NCI-H1092 (cell line): ENCODE measurements at places on chromosomes 6 and 20.

DNA sequence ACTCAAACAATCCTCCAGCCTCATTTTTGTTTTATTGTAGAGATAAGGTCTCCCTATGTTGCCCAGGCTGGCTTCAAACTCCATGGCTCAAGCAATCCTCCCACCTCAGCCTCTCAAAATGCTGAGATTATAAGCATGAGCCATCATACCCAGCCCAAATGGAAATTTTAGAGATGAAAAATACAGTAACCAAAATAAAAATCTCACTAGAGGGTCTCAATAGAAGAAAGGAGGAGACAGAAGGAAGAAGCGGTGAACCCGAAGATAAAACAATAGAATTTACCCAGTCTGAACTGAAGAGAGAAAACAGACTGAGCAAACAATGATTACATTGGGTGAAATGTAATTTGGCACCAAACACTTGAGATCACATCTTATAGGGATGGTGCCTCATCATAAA, 16.7 kb upstream of the OLIG3 start:
- no peak for DNase-seq

- no peak for DNase-seq
These were observed 126.3 kb downstream of the C6orf118 start for GRCh38 chr6:165183071-165183470.

DNA sequence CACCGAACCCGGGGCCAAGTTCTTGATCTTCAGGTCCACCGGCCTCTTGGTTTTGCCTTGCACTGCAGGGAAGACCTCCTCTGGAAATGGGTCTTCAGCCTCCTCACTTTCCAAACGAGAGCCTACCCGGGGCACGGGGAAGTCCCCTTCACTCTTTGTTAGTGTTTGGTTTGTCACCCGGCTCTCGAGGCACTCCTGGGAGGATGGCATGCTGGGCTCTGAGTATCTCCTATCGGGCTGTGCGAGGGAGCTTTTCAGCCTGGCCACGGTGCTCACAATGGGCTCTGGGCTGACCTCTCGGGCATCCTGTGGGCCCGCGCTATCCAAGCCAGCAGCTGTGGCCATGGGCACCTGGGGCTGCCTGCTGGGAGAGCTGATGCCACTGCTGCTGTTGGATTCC, 8.1 kb downstream of the TAGAP start:
- DNase-seq: no peak

- DNase-seq: no peak
These were observed 625.2 kb downstream of the EPM2A start for GRCh38 chr6:145110109-145110508.

GRCh38 chr20:34016736-34017135, 23.0 kb downstream of the RALY start:
- DNase-seq: peak; percentile 8

- DNase-seq: no peak
These were observed 418.2 kb downstream of the GJA1 start for GRCh38 chr6:121853686-121854085.

GRCh38 chr6:108738684-108739416, 109.4 kb upstream of the ARMC2 start:
- no peak for DNase-seq

- no peak for DNase-seq
These were observed 7.8 kb upstream of the LCA5 start for GRCh38 chr6:79544939-79545450.

- peak; percentile 47 for DNase-seq
These were observed 6.2 kb downstream of the COL9A3 start for GRCh38 chr20:62822788-62823651.

- no peak for DNase-seq
These were observed 114.5 kb downstream of the FAM120B start for GRCh38 chr6:170420791-170421776.

GRCh38 chr6:142693441-142693840, 251.5 kb downstream of the HIVEP2 start:
- no peak for DNase-seq

- DNase-seq: peak; percentile 14
These were observed 56.0 kb upstream of the DDR1 start for GRCh38 chr6:30828027-30828962.

DNA sequence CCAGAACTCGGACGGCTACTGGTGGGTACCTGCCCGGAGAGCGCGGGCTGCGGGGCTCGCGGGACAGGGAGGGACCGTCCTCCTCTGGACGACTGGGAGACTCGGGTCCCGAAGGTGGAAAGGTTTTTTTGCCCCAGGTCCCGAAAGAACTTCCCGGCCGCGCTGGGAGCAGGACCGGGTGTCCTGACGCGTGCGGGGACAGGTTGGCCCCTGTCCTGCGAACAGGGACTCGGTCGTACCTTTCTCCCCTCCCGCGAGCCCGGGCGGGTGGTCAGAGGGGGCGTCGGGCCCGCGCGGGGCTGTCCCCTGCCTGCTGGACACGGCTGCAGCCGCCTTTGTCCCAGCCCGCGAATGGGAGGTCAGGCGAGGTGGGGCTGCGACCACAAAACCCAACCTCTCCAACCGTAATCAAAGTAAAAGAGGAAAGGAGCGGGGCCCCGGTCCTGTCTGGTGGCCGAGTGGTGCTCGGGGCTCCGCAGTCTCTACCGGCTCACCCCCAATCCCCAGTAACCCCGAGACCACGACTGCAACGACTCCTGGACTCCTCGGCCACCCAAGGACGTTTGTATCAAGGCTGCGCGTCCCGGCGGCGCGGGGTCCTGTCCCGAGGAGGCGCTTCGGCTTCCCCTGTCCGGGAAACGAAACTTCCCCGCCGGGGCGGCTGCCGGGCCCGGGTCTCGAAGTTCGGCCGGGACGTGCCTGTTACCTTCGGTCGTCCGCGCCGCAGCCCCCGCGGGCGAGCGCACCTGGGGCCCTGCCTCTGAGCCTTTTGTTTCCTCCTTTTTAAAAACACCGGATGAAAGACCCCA, 798 bp downstream of the DSP start:
- no peak for DNase-seq

DNA sequence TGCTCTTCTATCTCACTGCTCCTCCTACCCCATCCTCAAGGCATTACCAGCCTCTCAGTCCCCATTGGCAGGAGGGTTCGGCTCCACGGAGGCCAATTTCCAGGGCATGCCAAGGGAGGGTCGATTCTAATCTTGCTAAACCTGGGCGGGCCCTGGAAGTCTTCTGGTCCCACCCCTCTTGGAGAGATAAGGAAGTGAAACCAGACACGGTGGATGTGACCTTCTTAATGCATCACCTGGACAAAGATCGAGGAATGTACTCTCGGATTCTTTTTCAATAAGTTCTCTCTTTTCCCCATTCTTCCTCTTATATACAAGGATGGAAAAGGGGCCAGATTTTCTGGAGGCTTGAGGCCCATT, 112.2 kb upstream of the ARMC2 start:
- DNase-seq: no peak

DNA sequence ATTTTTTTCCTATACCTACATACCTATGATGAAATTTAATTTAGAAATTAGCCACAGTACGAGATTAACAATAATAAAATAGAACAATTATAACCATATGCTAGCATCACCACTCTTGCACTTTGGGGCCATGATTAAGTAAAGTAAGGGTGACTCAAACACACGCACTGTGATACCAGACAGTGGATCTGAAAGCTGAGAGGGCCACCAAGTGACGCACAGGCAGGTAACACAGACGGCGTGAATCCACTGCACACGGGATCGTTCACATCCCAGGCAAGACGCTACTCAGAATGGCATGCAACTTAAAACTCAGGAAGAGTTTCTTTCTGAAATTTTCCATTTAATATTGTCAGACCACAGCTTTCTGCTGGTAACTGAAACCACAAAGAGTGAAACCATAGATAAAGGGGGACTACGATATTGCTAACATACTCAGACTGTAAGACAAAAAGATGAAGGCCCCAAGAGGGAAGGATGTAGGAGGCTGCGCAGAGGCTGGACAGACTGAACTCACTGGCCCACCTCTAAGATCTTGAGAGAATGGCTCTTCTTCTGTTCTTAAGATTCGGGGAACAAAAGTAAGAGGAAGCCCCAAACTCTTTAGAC, 17.9 kb downstream of the RRBP1 start:
- no peak for DNase-seq

DNA sequence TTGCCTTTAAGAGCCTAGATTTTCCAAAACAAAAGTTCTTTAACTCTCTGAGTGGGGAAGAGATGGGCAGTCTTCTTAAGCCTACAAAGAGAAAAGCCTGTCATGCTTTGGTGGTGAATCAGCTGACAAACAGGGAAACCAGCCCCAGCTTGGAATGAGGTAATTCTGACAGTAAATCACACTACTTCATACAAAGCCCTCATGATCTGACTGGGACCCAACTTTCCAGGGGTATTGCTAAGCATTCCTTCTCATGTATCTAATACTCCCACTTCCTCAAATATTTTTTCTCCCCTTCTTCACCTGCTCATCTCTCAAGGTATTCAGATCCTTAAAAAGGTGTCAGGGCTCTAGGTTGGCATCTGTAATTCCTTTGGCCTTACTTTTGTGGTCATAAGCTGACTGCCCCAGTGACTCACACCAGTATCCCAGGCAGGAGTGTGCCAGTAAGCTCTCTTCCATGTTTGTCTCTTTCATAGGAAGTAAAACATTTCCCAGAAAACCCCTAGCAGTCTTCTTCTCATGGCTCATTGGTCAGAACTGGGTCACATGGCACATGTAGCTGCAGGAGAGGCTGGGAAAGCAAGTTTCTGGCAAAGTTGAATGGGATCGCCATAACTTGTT, 15.0 kb upstream of the TBC1D22B start:
- no peak for DNase-seq

GRCh38 chr20:41426086-41426830, 59.6 kb upstream of the EMILIN3 start:
- no peak for DNase-seq

- no peak for DNase-seq
These were observed 119.1 kb downstream of the PRND start for GRCh38 chr20:4840801-4841200.

GRCh38 chr6:145540741-145541140, 194.6 kb downstream of the EPM2A start:
- no peak for DNase-seq

GRCh38 chr6:169292338-169293124, 38.9 kb upstream of the THBS2 start:
- no peak for DNase-seq

DNA sequence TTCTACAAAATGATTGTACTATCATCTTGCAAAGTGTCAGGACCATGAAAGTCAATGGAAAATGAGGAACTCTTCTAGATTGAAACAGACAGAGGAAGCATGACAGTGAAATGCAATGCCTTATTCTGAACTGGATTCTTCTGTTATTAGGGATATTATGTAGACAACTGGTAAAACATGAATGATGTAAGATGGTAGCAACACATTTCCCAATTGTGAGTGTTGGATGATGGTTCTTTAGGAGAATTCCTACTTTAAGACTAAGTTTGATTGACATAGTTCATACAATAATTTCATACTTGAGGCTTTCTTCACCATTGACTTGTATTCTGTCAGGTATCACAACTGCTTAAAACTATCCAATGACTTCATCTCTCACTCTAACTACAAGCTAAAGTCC, 4.5 kb downstream of the UBE3D start:
- DNase-seq: no peak

DNA sequence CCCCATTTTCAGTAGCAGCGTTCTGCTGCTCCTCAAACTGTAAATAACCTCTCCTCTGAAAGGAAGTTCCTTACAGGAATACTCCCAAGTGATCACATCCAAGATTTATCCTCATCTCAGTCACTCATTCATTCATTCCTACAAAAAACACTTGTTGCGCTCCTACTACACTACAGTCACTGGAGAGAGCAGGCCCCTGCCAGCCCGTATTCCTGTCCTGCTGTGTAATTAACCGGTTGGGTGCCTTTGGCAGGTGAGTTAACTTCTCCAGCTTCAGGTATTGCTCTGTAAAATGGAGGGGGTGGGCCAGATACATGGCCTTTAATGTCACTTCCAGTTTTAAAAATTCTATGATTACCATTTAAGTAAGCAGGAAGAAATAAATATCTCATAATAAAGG, 15.0 kb upstream of the ZBTB24 start:
- DNase-seq: no peak

GRCh38 chr6:4913705-4914419, 90.0 kb downstream of the RPP40 start:
- no peak for DNase-seq

DNA sequence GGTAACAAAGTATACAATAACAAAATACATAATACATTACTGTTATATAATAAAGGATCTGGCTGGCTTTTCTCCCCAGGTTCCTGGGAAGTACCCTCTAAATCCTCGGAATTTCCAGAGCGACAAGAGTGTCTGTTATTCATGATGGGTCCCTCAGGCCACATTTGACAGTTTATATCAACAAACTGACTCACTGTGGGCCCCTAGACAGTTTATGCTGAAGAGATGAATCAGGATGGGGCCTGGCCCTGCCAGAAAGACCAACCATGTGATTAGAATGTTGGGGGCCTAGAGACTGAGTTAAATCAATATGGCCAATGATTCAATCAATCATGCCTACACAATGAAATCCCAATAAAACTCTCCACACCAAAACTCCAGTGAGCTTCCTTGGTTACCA, 13.5 kb downstream of the USP45 start:
- no peak for DNase-seq

DNA sequence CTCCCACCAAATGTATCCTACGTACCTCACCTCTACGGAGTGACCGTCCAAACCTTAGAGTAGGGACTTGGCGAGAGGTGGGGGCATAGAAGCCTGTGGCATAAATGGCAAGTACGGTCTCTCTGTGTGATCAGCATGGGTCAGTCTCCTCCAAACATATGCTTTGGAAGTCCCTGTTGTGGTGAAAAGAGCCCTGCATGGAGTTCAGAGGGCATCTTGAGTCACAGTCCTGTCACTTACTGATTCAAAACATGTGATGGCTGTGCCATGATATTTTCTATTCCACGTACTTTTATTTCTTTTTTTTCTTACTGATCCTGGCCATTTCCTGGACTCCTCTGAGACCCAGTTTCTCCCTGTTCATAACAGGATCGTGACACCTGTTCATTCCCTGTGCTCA, 67.5 kb upstream of the CEP85L start:
- no peak for DNase-seq

DNA sequence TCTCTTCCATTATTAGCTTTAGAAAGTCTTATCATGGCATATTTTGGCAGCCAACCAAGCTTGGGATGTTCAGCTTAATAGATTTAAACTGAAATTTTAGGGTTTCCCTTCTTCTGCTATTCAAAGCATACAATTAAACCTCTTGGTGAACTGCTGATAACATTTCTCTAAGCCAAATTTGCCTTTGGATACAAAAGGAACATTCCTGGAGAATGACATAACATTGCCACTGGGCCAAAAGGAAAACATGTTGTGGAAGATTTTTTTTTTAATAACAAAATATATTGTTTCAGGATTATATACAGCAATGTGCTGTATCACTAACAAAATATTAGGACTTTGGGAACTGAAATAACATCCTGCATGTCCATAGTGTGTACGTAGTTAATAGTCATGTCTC, 215.1 kb upstream of the TBX18 start:
- DNase-seq: no peak

- no peak for DNase-seq
These were observed 24.1 kb upstream of the IPCEF1 start for GRCh38 chr6:154380741-154381140.

DNA sequence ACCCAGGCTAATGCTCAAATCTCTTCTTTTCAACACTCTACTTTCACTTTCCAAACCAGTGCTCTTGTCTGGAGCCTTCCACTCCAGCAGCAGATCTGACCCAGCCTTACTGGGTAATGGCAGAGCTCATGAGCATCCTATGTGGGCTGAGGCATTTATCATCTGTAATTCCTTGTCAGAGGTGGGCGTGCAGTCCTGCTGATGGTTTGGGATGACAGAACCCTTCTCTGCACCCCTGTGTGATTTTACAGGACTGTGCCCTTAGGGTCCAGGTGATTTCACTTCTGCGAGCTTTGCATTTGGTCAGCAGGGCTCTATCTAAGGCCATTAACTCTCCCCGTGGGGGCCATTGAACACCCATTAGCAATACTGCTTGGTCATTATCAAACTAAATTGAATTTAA, 55.4 kb downstream of the LAMA4 start:
- no peak for DNase-seq
